ENCODE measurements at places on chromosomes 13 and 19.

DNA sequence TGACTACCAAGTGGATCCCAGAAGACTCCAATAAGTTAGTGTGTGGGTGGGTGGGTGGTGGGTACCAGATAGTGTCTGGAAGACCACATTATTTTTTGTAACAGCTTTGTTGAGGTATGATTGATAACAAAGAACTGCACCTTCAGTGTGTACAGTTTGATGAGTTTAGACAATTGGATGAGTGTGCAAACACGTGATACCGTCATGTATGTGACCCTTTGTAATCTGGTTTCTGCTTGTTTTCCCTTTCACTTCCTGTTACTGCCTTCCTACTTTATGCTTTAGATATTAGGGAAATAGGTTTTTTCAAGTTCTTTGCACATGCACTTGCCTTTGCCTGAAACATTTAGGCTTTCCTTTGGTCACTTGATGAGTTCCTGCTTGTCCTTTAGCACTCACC is 8.5 kb downstream of the RPL21 start:
- DNase-seq, result peak; percentile 82

- no peak for DNase-seq
Measured at GRCh38 chr13:104757712-104758111, 1691.5 kb upstream of the SLC10A2 start.

GRCh38 chr19:282501-282900 is 8.7 kb downstream of the PLPP2 start:
- no peak for DNase-seq

DNA sequence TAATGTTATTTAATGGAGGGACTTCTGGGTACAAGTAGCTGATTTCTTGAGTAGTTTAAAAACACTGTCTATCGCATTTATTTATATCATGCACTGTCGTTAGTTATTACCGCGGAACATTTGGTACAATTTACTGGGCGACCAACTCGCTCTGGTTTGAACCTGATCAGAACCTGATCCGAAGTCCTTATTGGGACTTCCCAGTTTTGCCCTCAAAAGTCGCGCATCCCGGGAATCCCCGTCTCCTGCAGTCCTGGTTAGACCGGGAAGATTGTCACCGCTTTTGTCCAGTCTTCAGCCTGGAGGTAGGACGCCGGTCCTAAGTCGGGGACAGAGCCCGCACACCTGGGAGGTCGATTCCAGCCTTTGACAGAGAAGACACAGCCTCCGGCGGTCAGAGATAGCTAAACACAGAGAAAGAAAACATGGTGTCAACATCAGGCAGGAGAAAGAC is 694 bp downstream of the CLN5 start:
- DNase-seq, result peak; percentile 56

GRCh38 chr19:15399635-15400034 is 19.2 kb downstream of the AKAP8L start:
- no peak for DNase-seq

DNA sequence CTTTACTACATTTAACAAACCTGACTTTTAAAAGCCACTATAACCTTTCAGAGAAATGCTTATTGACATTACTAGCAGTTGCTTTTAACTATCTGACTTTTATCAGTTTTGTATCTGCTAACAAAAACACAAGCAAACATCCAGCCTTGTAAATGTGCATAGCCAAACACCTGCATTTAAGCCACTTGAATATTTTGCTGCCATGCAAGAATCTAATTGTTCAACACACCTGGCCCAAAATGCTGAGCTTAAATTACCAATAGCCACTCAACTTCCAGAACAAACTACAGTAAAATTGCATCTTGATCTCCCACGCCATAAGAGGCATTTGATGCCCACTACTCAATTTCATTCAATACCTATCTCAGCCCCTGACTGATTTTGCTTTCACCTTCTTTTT is 9.3 kb downstream of the ZIC5 start:
- DNase-seq, result no peak

DNA sequence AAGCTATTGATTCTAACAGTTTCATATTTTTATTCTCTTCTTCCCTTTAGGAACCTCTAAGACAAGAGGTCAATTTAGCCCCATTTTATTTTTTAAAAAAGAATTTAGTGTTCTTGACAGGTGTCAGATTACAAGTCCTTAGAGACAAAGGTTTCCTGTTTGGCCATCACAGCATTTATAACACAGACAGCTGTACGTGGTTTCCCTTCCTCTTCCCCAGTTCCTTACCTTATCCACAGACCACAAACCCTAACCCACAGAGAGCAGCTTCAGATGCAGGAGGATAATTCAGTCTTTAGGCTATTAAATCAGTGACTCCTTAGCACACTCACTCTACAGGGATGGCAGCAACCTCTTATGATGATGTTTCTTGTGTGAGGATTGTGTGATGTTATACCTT is 1210.1 kb downstream of the DIAPH3 start:
- no peak for DNase-seq

GRCh38 chr13:45178349-45179162 is 22.3 kb downstream of the KCTD4 start:
- DNase-seq, result no peak

GRCh38 chr13:109595471-109595870 is 190.9 kb downstream of the IRS2 start:
- DNase-seq, result no peak

- no peak for DNase-seq
Measured at GRCh38 chr13:75129331-75129730, 352.6 kb downstream of the TBC1D4 start.

DNA sequence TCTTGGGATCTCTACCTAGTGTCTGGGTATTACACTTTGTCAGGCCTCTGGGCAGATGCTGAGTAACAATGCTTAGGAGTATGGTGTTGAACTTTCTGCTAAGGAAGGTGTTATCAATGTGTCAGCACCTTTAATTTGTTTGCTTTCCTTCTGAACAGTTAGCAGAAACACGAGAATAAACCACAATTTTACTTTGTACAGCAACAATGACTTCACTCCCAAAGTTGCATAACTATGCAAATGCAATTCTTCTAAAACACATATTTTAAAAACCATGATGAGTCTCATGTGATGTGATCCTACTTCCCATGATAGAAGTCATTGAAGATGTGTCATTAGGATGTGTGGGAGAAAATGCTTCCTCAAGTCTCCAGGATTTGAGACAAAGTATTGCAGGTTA is 155.0 kb downstream of the POSTN start:
- no peak for DNase-seq

GRCh38 chr19:35240327-35240726 is 8.5 kb upstream of the LSR start:
- DNase-seq, result peak; percentile 49

DNA sequence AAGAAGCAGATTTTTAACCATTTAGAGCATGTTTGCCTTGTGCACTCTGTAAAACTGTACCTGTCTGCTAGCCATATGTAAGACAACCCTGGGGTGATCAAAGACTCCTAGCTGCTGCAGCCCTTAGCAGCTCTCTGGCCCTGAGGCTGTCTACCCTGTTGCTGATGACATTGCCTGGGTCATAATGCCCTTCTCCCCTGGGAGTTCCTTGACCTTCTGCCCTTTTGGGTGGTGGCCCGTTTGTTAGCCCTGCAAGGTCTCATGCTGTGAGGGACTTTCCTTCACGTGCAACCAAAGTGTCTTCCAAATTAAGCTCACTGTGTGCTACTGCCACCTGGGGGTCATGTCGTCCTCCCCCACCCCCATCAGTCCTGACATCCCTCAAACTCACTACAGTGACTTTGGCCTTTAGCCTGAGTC is 7.4 kb downstream of the GPC6 start:
- DNase-seq, result no peak

- DNase-seq, result no peak
Measured at GRCh38 chr19:18440415-18440877, 2.5 kb upstream of the ISYNA1 start.

DNA sequence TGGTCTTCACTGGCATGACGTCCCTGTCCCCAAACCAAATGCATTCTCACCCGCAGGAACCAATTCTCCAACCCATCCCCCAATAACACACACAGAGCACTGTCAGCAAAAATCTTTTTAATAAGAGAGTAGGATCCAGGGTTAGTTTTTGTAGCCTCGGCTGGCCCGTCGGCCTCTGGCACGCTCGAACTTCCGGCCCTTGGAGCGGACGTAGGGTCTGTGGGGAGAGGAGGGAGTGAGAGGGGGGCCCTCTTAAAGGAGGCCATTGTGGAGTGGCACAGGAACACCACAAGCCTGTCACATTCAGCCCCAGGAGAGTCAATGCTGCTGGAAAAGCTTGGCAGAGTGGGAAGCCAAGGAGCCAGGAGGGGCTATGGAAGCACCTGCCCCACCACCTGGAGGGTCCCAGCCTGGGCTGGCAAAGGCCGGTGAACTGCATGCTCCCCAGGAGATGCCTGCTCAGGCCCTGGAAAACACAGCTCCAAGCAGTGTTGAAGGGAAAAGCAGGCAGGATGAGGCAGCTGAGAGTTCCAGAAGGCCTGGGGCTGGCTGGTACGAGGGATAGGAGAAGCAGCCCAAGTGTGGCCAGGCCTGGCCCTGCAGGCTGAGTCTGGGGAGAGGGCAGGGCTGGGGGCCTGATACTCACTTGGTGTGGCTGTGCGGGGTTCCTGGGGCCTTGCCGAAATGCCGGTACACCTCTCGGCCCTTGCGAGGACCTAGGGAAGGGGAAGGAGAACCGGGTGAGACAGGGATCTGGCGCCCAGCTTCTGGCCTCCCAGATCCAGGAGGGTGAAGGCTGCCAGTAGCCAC is 560 bp upstream of the FAM83E start:
- DNase-seq, result no peak

DNA sequence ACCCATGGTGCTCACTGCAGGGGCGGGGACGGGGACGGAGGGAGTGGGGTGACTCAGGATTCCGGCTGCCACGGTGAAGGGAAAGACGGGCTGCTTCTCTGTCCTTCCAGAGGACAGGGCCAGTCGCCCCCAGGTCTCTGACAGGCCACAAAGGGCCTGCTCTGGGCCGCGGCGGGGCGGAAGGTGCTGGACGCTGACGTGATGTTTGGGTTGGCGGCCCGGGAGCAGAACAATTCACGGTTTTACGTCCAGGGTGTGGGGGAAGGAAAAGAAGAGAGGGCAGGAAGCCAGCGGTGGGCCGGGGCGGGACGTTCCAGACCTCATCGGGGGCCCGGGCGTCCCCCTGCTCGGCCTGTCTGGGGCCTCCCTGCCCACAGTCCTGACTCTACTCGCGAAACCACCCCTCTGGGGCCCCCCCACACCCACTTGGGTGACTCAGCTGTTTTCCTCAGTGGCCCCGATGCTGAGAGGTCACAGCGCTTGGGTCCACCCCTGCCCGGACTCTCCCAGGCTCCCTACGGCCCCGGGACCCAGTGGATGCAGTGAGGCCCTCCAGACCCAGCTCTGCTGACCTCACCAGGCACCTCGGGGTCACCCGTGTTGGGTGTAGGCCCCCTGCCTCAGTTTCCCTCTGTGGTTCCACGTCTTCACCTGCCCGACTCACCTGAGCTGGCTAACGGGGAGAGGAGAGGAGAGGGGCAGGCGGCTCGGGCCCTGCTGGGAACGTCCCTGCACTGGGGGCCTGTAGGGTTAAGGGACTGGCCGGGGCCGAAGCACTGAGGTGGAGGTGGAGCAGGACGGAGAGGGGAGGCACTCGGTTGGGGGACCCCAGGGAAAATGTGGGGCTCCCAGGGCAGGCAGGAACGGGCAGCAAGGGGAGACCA is 29.2 kb downstream of the PIP5K1C start:
- peak; percentile 91 for DNase-seq

DNA sequence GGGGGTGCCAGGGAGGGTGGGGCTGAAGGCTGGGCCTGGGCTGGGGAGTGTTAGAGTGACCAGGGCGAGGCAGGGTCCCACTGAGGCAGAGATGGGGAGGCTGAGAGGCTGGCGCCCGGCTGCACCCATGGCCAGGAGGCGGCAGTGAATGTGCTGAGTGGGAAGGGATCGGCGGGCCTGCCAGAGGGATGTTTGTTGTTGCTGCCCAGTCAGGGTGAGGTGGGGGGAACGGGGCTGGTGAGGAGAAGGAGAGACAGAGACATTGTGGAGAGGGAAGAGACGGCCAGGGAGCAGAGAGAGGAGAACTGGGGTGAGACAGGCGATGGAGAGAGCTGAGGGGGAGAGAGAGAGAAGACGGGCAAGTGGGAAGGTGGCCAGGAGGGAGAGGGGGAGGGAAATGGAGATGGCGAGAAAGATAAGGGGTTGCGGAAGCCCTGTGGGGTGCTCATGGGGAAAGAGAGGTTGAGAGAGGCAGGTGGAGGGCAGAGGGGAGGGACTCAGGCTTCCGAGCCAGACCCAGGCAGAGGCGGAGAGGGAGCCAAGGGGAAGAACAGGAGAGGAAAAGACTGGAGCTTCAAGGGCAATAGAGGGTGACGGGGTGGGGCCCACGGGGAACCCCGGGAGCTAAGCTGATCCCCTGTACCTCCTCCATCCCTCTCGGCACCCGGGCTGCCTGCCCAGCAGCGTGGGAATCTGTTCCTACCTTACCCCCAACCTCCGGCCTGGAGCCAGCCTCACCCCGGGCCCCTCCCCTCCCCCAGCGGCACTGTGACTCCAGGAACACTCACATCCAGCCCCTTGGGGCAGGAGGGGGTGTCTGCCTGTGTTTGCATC is 690 bp upstream of the B3GNT8 start:
- DNase-seq, result no peak

GRCh38 chr13:66984241-66984640 is 245.9 kb downstream of the PCDH9 start:
- no peak for DNase-seq

DNA sequence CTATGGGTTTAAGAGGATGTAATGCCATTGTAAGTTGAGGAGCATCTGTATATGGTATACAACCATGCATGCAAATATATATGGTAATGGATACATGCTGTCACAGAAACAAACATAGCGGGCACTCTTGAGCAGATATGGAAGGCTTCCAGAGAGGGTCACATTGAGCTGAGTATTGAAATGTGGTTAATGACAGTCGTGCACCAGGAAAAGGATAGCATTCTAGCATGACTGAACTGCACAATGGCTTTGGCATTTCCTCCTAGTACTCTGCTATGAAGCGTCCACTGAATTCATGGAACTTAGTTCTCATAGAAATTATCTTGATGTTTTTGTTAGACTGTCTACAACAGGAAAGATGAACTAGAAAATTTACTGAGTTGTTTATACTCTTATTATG is 25.2 kb downstream of the DGKH start:
- no peak for DNase-seq

GRCh38 chr13:67932991-67933390 is 702.9 kb upstream of the PCDH9 start:
- no peak for DNase-seq

DNA sequence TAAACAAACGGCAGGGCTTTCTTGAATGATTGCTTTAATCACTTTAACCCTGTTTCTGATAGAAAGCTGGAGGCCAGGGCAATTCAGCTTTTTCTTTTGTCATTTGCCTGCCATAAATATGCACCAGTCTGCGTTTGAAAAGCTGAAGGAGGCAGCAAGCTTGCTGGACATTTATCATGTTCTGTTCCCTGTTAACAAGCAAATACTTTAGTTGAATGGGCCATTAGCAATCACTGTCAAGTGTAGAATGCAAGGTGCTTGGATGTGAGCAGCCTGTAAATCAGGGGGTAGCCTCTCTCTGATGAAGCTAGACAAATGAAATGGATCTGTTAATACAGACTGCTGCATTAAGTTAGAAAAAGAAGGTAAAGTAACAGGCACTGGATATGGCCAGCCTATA is 7.6 kb downstream of the EFNB2 start:
- DNase-seq, result no peak
